Erythroblast (primary cell): ENCODE measurements at places on chromosomes 2 and 18.

DNA sequence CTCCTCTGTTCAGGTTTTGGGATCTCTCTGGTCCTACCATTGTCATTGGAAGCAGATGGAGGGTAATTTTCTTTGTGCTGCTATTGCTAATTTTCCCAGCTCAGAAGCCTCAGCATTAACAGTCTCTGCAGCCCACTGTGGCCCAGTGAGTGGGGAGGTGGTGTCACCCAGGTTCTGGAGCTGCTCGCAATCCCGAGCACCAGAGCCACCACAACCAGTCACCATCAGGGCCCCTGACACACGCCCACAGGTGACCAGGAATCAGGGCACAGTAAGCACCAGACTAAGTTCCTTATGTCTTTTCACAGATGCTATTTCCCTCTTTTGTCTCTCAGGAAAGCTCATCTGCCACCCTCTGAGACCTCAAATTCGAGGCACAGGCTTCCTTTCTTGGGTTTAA is 87.9 kb downstream of the SEPTIN10 start:
- no peak for DNase-seq

DNA sequence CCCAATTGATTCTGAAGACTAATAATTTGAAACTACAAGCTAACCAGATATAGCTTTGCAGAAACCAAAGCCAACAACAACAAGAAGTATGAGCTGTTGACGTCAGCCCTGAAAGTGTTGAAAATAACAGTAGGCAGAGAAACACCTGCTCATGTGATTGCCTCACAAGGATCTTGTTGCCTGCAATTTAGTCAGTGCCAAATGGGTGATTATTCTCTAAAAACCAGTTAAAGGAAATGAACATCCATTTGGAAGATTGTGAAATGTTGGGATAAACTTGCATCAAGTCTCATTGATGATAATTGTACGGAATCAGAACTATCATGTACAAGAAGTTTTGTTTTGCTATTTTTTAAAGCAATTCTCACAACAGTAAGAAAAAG is 2.8 kb downstream of the CYTIP start:
- no peak for DNase-seq

DNA sequence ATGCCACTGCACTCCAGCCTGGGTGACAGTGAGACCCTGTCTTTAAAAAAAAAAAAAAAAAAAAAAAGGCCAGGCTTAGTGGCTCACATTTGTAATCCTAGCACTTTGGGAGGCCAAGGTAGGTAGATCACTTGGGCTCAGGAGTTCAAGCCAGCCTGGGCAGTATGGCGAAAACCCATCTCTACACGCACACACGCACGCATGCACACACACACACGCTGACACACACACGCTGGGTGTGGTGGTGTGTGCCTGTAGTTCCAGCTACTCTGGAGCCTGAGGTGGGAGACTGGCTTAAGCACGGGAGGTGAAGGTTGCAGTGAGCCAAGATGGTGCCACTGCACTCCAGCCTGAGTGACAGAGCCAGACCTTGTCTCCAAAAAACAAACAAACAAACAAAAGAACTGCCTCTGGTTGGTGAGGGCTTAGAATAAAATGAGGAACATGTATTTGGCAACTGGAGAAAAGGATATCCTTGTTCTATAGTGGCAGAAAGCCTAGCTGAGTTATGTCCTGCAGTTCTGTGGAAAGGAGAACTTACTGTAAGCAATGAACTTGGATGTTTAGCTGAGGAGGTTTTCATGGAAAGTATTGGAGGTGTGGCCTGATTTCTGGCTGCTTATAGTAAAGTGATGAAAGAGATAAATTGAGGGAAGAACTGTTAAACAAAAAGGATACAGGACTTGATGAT is 34.0 kb downstream of the HAT1 start:
- DNase-seq, result peak; percentile 5

GRCh38 chr18:31436825-31437224 is 10.7 kb upstream of the DSG3 start:
- no peak for DNase-seq

DNA sequence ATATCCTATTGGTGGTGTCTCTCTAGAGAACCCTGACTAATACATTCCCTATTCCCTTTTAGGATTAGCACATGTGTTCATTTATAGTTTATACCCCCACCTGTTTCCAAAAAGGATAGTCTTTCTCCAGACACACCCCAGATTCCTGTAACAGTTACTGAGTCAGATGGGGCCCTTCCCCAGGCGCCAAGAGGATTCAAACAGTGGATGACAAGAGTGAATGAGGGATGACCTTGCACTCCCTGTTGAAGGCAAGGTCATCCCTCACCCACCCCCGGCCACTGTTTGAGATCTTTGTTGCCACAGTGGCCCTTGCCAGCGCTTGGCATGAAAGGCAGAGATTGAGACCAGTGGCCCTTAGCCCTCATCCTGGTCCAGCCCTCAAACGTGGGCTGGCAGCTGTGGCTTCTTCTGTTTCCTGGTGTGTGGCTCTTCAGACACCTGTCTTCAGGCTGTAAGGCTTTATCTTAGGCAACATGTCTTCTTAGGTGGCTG is 15.3 kb upstream of the REEP1 start:
- DNase-seq, result no peak

GRCh38 chr18:79664525-79665125 is 15.0 kb upstream of the CTDP1 start:
- no peak for DNase-seq

DNA sequence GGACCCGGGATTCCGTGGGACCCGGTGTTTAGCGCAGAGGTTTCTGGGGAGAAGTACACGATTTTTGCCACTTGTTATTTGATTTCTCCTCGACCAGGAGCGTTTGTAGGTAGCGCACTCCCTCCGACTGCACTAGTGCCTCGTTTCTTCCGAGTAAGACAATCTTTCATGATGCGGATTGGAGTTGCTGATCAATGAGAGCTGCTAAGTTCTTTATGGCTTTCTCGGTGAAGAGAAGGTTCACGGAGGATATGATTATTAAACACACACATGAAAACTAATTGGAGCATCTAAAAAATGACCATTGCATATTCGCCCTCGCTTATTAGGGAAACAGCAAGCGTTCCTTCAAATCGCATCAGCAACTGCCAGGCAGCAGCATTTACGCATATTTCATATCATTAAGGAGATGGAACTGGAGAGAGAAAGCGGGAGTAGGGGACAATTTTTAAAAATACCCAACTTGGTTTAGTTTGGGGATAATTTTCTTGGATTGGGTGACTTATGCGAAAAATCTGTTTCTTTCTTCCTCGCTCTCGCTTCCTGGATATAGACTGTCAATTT is 616 bp downstream of the EML6 start:
- peak; percentile 39 for DNase-seq

DNA sequence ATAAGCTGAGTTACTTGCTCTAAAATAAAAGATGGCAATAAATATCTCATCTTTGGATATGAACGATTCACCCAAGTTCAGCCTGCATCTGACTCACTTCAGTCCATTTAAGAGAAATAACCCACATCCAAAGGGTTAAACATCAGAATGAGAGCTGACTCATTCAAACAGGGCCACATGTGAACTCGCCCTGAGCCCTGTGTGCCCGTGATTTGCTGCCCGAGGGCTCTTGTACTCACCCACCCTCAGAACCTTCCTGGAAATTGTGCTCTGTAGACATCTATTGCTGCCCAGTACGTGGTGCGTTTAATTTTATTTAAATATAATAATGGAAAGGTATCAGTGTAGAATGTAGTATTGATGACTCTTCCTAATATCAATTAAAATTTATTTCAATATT is 66.9 kb upstream of the RBM44 start:
- DNase-seq, result peak; percentile 13

- DNase-seq, result no peak
These were observed 704.6 kb downstream of the SATB2 start for GRCh38 chr2:198753101-198753500.

- no peak for DNase-seq
These were observed 1290.7 kb downstream of the SUCLG1 start for GRCh38 chr2:83168377-83168776.

- no peak for DNase-seq
These were observed 35.9 kb downstream of the ARHGAP25 start for GRCh38 chr2:68770271-68771111.

DNA sequence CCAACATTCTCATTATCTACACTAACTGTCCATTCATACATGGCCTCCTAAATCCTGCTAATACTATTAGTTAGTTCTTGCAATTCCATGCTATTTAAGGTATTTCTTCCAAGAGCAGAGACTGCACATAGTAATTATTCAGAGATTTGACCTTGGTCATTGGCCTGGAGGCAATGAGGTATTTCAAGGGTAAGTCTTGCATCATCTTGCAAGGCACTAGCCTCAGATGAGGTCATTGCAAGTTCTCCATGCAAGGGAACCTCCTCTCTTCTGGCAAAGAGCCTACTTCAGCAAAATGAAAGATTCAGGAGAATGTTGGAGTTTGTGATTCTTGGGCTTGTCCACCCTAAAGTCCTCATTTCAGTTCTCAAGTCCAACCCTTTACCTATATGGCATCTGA is 48.5 kb upstream of the IKZF2 start:
- no peak for DNase-seq

- no peak for DNase-seq
These were observed 33.6 kb upstream of the MGAT4A start for GRCh38 chr2:98764499-98764898.

DNA sequence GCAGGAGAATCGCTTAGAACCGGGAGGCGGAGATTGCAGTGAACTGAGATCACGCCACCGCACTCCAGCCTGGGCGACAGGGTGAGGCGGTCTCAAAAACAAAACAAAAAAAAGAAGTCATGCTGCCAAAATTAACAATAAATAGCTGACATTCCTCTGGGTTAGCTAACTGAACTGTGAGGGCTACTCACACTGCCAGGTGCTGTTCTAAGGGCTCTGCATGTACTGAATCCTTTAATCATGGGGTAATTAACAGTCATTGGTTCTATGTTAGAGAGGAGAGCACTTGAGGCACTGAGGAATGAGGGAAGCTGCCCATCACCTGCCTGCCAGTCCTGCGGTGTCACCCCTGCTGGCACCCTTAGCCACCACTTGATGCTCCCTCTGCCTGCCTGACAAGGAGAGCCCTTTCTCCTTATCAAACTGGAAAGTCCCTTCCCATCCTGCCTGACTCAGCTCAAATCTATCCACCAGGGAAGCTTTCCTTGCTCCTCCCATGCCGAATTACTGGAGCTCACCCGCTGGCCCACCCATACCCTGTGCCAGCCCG is 73.0 kb upstream of the RIOK3 start:
- peak; percentile 72 for DNase-seq

DNA sequence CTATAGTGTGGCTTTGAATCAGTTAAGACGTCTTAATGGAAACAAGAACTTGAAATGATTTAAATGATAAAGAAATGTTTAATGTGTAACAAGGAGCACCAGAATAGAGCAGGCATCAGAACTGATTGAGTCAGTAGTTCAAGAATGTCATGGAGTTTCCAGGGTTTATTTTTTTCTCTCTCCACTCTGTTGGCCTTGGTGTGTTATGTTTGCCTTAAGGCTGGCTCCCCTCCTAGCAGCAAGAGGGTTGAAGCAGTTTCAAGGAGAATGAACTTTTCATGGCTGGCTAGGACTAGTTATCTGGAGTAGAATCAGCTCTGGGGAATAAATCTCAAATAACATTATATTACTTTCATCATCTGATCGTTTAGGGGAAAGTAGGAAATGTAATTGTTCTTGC is 13.4 kb upstream of the GLS start:
- DNase-seq, result no peak

DNA sequence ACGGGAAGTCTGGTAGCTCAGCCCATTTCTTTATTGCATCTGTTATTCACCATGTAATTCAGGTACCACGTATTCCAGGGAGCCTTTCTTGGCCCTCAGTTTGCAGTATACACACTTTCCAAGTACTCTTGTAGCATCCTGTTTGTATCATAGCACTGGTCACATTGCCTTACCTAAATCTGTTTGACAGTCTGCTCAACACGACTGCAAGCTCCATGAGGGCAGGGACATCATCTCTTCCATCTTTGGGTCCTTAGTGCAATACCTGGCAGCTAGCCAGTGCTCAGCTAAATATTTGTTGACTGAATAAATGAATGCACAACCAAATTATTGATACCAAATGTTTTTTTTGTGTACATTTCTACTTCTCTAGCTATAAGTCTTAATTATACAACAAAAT is 11.2 kb upstream of the IL18R1 start:
- DNase-seq, result no peak

GRCh38 chr2:52416340-52416739 is 1351.3 kb upstream of the CHAC2 start:
- DNase-seq, result no peak

DNA sequence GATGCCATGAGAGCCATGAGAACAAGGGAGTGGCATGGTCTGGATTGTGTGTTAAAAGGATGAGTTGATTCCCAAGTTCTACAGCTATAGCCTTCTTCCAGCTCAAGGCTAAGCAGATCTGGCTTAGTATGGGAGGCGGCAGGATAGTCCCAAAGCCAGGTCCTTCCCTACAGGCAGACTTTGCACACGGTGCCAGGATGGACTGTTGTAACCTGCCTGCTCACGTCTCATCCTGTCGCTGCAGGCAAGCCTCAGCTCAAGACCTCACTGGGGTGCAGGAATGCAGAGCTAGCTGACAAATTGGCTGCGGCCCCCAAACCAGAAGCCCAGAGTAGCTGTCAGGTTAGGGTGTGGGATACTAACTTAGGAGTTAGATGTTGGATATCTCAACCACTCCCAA is 28.8 kb upstream of the IGFBP5 start:
- DNase-seq, result no peak

DNA sequence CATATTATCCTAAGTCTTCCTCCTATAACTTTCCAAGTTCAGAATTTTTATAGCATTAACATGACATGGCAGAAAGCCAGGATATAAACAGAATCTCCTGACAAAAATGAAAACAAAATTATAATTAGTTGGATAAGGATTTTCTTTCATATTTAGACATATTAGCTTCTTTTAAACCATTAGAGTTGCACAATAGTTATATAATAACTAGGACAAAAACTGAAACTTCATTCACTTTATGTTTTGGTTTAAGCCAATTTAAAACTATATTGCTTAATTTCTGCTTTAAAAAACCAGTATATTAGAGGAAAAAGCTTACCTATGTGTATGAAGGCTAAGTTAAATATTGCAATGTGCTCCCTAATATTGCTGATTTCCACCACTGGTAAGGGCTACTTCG is 254.8 kb downstream of the GPD2 start:
- DNase-seq, result no peak

- no peak for DNase-seq
These were observed 14.1 kb upstream of the B3GNT2 start for GRCh38 chr2:62181843-62182242.

DNA sequence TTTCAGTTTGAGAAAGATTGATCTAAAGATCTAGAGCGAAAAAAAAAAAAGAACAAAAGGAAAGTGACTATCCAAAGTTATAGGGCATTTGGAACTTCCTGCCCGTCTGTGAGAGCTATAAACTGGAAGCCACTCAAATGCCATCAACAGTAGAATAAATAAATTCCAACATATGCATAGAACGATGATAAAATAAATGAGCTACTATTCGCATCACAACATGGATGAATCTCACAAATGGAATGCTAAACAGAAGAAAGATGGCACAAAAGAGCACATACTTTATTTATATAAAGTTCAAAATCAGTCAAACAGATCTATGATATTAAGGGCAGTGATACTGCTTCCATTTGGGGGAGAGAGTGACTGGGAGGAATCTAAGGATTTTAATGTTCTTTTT is 128.8 kb downstream of the TTC32 start:
- DNase-seq, result no peak
